ENCODE measurements at places on chromosomes 7 and 10.

DNA sequence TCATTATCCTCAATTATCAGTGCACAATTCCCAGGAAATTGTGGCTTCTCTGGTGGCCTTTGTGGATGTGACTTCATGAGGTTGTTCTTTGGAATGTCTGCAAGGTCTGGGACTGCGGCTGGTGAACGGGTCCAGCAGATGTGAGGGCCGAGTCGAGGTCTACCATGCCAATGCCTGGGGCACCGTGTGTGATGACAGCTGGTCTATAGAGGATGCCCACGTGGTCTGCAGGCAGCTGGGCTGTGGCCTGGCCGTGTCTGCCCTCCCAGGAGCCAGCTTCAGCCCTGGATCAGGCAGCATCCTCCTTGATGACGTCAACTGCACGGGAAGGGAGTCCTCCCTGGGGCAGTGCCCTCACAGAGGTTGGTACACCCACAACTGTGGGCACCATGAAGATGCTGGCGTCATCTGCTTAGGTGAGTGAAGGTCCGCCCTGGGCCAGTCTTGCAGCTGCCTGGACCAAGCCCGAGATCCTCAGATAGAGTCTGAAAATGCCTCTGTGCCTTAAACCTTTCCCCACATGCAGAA is 46.9 kb downstream of the CUZD1 start:
- no peak for DNase-seq

DNA sequence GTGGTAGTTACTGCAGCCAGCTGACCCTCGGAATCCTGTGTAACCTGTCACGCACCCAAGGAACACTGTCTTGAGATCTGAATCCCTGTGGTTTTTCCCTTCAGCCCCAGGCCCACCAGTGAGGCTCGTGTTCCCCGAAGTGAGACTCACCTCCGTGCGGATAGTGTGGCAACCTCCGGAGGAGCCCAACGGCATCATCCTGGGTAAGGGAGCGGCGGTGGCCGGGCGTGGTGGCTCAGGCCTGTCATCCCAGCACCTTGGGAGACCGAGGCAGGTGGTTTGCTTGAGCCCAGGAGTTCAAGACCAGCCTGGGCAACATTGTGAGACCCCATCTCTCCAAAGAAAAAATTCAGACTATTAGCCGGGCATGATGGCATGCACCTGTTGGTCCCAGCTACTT is 549.9 kb upstream of the FOXK1 start:
- DNase-seq: no peak

GRCh38 chr7:111329367-111330234 is 232.7 kb downstream of the IMMP2L start:
- DNase-seq: no peak

- no peak for DNase-seq
Observed at GRCh38 chr7:2894118-2894940, 50.2 kb upstream of the GNA12 start.

DNA sequence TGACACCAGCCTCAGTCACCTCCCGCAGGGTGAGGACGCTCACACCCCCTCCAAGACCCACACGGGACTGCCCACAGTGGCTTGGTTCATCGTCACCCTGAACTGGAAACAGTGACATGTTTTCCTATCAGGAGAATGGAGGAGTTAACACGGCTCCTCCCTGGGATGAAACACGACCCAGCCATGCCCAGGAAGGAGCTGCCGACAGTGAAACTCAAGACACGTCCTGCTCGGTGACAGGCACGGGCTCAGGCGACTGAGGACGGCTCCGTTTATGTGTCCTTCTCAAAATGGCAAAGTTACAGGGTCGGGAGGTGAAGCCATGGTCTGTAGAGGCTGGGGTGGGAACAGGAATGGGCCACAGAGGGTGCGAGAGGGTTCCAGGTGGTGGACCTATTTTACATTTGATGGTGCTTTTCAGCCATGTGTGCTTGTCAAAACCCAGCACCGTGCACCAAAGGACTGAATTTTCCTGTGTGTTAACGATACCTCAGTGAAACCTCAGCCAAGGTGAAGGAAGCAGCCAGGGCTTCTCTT is 272.4 kb downstream of the ADARB2 start:
- no peak for DNase-seq

- DNase-seq: no peak
Observed at GRCh38 chr7:102828286-102828685, 79.5 kb downstream of the FAM185A start.

DNA sequence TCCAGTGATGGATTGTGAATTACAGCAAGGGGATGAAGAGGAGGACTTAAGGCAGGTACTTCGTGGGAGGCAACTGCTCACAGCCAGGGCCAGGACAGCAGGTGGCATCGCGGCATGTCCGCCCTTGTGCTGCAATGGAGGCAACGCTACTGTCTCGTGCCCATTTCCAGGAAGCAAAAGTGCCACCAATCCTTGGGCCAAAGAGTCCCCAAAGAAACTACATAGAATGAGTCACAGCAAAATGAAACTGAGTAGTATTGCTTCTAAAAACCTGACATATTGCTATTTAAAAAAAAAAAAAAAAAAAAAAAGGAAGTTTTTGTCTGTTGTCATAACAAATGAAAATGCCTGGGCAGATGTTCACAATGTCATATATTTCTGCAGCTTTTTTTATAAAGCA is 46.6 kb downstream of the RSU1 start:
- DNase-seq: no peak

DNA sequence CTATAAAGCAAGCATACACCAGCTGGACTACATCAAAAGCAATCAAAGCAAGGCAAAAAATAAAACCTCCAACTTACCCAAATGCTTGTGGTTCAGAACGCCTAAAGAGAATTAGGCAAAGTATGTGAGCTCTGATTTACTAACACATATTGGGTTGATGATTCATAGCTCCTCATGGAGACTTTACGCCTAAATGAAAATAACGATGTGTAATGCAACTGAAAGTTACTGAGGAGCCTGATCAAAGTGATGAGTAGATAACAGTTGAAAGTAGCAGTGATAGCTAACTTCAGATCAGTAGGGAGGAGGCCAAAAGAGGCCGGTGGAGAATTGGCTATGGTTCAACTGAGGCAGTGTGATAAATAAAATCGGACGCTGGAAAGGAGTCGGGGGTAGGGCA is 85.0 kb downstream of the MPP7 start:
- no peak for DNase-seq

DNA sequence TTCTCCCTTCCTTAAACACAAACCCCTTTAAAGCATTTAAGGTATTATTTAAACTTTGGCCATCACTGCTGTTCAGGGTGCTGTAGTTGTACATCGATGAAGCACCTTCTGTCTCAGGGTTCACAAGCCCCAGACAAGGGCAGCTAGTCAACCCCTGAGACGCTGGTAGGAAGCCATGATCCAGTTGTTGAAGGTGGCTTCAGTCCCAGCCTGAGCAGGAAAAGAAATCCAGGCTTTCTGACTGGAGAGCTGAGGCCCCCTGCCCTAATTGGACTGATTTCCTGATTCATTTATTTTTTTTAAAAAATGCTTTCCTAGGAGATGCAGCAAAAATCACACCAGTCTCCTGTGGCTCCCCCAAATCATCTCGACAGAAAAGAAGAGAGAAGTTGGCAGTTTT is 15.8 kb downstream of the CPA1 start:
- no peak for DNase-seq

DNA sequence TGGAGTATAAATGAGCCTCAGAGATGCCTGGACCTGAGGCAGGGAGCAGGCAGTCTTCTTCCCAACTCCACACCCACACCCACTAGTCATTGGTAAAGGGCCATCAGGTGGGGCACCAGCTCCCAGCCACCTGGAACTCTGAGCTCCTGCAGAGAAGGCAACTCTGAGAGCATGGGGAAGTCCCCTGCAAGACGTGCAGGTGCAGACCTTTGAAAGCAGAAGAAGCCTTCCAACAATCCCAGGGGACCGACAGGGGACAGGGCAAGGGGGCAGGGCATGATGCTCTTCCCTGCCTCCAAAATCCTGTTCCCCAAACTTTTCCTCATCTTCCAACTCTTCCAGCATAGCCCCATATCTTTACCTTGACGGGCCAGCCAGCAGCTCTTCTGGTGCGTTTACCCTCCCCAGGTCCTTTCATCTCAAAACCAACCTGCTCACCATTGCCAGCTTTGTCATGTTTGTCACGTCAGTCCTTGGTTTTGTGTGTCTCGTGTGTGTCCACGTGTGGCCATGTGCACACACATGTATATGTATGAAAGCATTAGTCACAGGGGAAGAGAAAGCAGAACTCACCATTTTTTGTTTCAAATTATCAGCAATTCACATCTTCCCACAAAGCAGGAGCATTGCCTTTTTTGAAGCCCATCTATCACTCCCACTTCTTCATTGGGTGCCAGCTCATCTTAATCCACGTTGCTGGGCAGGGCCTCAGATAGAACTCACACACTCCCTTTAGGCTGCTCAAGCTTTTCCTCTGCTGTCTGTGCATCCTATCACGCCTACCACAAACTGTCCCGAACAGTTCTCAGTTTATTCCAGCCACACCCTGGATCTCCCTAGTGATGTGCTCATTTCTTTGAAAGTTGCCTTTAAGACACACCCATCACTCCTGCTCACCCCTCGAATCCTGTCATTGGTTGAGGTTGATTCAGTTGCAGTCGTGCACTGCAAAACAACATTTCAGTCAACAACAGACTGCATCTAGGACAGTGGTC is 41.0 kb upstream of the AMPH start:
- DNase-seq: no peak

DNA sequence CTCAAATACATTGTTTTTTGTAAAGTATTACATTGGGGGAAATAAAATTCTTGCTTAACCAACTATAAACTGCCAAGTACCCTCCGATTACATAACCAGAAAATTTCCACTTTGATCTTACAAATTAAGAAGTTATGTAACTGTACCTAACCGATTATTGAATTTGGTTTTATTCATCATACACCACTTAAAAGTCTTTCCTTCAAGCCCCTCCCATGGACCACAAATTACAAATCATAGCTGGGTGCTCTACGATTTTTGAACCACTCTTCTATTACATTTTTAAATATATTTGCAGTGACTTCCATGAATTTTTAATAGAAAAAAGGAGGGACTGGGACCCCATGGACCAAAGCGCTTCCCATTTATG is 630 bp downstream of the ZNF680 start:
- no peak for DNase-seq

DNA sequence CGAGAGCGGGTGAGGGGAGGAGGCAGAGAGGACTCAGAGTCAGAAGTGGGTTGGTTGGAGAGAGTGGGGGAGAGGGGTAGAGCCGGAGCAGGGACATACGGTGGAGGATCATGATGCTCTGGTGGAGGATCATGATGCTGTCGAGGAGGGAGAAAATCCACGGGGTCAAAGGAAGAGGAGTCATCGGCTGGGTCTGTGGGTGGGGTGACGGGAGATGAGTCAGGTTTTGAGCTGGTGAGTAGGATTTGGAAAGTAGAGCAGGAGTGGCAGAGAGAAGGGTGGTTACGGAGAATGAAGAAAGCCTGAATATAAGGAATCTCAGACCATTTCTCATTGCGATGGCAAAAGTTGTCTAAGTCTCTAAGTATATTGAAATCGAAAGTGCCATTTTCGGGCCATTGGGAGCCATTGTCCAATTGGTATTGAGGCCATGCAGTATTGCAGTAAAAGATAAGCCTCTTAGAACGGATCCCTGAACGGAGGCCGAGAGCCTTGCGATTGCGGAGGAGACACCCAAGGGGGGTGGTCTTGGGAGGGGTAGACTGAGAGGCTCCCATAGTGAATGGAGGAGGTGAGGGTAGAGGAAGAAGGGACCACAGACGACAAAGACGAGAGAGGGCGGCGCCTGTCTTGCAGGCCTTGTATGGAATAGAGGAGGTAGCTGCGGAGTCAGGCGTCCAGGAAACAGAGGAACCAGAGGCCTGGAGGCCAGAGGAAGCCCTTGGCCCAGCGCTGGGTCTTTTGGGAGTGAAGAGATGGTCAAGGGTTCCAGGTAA is 23.8 kb downstream of the SCIN start:
- no peak for DNase-seq

DNA sequence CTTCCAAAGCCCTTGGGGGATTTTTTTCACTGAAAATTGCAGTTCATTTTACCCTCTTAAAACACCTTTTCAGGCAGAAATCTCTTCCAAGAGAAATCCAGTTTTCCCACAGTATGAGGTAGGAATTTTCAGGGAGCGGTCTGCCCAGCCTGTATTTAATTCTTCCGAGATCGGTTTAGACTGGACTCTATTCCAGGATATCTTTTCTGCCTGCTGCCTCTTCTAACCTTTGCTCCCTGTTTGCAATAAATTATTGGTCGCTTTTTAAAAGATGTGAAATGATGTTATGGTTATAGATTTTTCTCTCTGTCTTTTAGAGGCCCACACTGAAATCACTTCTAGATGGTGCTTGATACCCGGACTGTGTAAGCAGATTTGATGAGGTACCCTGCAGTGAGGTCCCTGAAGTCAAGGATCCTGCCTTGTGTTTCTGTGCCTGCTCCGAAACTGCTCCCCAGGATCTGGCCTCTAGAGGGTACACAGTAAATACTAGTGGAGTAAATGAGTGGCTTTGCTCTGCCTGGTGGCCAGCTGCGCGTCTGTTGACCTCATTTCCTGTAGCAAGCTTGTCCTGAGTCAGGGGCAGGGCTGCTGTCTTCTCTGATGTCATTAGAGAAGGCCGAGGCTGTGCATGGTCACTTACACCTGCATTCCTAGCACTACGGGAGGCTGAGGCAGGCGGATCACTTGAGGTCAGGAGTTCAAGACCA is 191.6 kb downstream of the FANK1 start:
- no peak for DNase-seq

GRCh38 chr10:99996671-99997648 is 12.8 kb downstream of the DNMBP start:
- no peak for DNase-seq

DNA sequence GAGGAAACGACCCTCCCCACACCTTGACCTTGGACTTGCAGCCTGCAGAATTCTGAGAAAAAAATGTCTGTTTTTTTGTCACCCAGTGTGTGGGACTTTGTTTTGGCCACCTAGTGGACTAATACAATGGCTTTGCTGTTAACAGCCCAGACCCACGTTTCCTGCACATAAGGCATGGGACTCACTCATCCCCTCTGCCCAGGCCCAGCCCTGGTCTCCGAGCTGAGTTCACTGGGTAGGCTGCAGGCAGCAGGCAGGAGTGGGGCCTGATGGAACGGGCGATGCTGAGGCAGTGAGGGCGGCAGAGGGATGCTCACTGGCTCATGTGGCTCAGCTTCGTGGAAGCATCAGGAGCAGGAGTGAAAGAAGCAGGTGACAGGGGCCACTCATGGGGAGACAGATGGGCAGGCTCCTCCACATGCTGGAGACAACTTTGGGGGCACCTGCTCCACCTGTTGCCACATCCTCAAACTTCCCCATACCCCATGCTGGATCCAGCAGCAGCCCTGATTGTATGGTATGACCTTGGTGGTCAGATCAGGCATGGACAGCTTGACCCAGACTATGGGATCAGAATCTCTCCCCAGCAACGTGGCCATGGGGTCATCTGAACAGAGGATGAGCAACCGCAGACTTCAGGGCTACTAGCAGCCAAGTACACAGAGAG is 65.8 kb upstream of the ANTXRL start:
- DNase-seq: no peak

DNA sequence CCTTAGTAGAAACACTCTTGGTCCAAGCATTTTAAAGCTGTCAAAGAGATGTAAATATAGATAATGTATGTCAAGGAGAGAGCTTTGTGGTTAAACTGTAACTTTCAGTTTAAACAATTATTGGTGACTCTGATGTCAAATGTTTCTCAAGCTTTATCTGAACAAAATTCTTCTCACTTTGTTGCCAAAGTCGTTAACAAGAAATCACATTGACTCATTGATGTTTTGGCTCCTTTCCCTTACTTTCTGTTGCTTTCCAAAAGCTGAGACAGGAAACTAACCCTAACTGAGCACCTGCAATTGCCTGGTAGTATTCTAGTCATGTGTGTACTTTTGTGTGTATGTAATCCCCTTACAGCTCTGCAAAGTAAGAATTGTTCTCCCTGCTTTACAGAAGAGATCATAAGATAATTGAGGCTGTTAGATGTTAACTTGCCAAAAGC is 108.5 kb downstream of the CFTR start:
- no peak for DNase-seq
